ENCODE measurements at places on chromosomes 13 and 19.

DNA sequence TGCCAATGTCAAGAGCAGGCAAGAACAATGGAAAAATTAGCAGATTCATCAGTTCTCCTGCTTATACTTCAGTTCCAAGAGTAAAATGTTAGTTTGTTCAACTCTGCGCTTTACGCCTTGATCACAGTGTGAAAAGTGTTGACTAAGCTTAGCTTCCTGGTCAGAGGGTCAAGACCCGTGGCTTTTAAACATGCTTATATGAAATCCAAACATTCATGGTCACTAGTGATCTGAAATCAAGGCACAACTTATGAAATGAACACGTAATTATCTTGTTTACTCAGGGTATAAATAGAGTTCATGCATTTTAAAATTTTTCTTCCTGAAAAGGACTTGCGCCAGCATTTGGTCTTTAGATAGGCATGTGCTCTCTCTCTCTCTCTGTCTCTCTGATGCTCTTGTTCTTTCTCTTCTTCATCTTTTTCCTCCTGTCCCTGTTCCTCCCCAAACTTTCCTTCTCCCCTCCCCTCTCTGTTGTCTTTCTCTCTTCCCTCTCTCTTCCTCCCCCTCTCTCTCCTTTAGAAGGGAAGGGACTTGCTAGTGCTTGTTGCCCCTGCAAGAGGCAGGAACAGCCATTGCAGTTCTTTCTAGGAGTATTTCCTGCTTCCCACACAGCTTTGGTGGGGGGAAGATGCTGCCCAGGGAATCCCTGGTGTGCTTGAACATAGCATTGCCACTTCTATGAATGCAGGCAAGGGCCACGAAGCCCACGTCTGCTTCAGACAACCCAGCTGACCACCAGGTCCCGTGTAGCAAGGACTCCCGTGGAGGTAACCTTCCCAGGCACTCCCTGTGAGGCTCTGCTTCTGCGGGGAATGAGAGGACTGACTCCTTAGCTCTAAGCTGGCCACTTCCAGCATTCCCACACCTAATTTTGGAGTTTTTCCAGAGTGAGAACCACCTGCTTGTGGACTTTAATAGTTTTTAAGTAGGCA is 7.1 kb upstream of the ZNF536 start:
- DNase-seq = no peak

GRCh38 chr13:84865783-84866221 is 933.4 kb downstream of the SLITRK6 start:
- DNase-seq = peak; percentile 49

DNA sequence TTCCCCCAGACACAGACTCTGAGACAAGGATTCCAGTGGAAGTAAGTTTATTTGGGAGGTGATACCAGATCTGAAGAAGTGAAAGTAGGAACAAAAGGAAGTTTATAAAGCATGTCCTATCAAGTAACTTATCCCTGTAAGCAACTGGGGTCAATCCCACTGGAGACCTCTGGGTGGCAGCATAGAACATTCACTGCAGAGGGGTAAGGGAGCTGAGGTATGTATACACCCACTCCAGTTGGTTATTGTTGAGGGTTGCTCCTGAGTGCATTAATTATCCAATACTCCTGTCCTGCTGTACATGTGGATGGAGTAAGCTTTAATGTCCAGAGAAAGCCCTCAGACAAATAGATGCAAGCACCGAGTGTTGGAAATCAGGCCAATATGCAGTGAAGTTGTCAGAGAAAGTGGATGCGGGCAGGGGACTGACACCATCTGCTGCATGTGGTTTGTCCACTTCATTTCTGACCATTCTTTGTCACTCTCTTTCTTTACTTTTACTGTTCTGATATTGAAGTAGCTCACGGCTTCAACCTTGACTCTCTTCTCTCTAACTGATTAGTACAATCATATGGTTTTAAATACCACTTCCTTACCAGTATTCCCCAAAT is 46.7 kb downstream of the NOTCH3 start:
- DNase-seq = peak; percentile 38

DNA sequence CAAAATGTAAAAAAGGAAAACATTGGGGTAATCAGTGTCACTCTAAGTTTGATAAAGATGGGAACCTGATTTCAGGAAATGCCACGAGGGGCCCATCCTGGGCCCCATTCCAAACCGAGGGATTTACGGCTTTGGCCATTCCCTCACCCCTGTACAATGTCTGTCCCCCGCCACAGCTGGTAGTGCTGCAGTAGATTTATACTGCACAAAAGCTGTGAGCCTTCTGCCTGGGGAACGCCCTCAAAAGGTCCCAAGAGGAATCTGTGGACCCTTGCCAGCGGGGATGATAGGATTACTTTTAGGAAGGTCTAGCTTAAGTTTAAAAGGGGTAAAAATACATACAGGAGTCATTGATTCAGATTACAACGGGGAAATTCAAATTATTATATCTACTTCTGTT is 173.4 kb upstream of the SGCG start:
- peak; percentile 55 for DNase-seq

- no peak for DNase-seq
These were observed 22.2 kb upstream of the SPRYD7 start for GRCh38 chr13:49958321-49958720.

Measured in kidney (tissue), 22 donors.